ENCODE measurements at places on chromosomes 12 and 14.

- H3K27me3 ChIP-seq = no peaks in the 10 kb centered on the region
- peaks cover 5% of the 10 kb centered on the region for H3K36me3 ChIP-seq
- no peak for DNase-seq
- H3K27ac ChIP-seq = no peak overlapping the region
These were observed 19.8 kb upstream of the ZNF740 start for GRCh38 chr12:53160673-53161072.

DNA sequence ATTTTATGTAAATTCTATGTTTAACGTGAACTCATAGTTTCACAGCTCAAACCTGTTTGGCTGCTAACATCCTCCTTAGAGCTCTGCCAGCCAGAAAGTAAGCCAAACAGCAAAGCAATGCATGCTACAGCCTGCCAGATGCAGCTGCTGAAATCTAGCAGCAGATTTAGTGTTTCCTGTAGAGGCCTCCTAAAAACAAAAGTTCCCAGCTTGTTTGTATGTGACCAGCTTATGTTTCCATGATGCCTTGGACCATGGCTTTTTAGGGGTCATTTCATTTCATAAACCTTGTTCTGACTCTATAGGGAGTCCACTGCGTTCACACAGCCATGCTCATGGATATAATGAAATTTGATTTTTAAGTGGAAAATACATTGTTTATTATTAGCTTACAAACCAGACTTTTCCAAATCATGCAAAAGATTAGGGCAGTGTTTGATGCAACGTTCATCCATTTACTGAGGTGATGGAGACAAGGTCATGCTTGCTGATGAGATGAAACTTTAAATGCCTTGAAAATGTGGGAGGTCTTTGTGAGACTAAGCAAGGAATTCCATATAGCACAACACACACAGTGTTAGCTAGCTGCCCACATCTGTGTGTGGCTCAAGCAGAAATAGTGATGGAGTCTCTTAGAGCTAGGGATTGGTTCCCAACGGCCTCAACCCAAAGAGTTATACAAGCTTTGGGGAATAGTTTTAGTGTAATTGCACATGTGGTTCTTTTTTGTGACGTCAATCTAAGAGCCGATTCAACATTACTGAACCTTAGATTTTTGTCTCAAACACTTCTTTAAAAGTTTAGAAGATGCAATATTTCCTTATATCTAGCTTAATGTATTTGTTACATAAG is 157.5 kb upstream of the LRIG3 start:
- no peak for DNase-seq
- H3K27ac ChIP-seq = no peak overlapping the region
- no peaks in the 10 kb centered on the region for H3K36me3 ChIP-seq
- H3K4me1 ChIP-seq = no peaks in the 10 kb centered on the region
- H3K4me3 ChIP-seq = no peak overlapping the region

- H3K36me3 ChIP-seq = peaks cover 8% of the 10 kb centered on the region
- H3K4me3 ChIP-seq = no peak overlapping the region
- DNase-seq = no peak
- H3K27me3 ChIP-seq = no peaks in the 10 kb centered on the region
- H3K27ac ChIP-seq = no peak overlapping the region
These were observed 29.6 kb downstream of the IFT43 start for GRCh38 chr14:76015191-76015590.

- no peak overlapping the region for H3K4me3 ChIP-seq
- DNase-seq = no peak
- no peaks in the 10 kb centered on the region for H3K4me1 ChIP-seq
- no peak overlapping the region for H3K27ac ChIP-seq
- no peaks in the 10 kb centered on the region for H3K27me3 ChIP-seq
These were observed 209.5 kb upstream of the DIO3 start for GRCh38 chr14:101351769-101352168.

DNA sequence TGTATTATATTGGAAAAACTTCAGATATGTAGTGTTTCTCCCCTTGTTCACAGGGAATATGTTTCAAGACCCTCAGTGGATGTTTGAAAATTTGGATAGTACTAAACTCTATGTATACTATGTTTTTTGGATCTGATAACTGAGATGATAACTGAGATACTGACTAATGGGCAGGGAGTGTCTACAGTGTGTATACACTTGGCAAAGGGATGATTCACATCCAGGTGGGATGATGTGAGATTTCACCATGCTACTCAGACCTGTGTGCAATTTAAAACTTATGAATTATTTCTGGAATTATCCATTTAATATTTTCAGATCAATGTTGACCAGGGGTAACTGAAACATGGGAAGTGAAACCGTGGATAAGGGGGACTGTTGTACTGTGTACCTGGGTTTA is 13.8 kb downstream of the RAD51B start:
- H3K27ac ChIP-seq = no peak overlapping the region

DNA sequence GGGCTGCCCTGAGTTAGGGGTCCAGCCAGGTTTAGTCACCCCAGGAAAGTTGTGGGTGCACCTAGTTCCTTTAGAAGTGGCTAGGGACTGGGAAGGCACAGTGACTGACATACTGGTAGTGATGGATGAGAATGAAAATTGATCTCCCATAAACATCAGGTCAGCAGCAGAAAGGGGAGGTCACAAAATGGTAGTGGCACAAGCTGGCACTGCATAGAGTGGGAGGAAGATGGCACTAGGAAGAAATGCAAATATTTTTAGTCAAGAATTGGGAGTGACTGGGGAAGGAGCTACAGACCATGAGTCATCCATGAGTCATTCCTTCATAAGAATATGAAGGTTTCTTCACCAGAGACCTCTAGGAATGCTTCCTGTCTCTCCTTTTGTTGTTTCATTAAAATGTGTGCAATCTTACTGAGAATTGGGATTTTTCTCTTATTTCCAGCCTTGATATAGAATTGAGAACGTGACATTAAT is 198.3 kb upstream of the AMIGO2 start:
- H3K27me3 ChIP-seq = no peaks in the 10 kb centered on the region
- no peak overlapping the region for H3K27ac ChIP-seq
- H3K4me3 ChIP-seq = no peak overlapping the region
- DNase-seq = no peak
- no peaks in the 10 kb centered on the region for H3K36me3 ChIP-seq
